Stimulated activated CD4-positive, alpha-beta T cell treated with anti-CD3 and anti-CD28 coated beads, Interleukin-12 subunit alpha, Interleukin-12 subunit beta, amount 100 ng/mL, for 4 hours (primary cell): ENCODE measurements at places on chromosomes 7 and 10.

DNA sequence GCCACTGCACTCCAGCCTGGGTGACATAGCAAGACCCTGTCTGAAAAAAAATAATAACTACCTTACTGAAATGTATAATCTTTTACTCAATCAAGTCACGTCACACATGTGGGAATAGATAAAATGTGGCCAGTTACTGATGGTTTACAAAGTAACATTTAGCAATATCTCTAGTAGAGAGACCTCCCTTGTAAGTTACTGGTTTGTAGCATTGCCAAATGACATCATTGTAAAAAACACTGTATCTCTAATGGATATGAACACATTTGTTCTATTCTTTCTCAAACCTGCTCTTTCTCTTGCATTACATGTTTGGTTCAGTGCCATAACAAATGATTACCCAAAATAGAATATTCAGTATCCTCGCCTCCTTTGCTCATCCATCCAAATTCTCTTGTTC, 18.8 kb downstream of the TET1 start:
- no peak for DNase-seq

- DNase-seq = no peak
Measured at GRCh38 chr7:15723841-15724240, 37.4 kb upstream of the MEOX2 start.

GRCh38 chr10:126465771-126466170, 77.5 kb upstream of the ADAM12 start:
- no peak for DNase-seq

DNA sequence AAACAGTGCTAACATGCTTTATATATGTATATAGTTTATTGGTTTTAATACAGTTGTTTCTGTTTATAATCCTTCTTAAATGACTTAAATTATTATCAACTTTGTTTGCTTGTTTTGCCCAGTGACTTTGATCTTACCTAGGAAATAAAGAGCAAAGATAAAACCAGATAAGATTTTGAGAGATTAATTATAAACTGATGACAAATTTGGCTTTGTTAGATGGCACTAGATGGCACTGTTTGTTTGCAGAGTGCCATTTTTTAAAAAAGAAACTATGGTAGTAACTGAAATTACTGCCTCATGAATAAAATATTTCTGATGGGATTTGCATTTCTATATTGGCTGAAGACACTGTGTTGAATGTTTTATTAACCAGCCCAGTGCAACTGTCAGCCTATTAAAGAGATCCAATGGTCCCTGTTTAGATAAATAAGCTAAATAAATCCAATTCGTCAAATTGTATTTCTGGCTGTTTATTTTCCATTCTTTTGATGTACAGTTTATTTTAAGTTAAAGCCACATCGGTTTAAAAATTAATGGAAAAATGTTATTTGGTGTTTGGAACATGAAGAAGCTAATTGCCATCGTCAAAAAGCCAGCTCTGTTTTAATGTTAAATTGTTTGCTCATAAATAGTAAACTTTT, 28.7 kb downstream of the VTI1A start:
- no peak for DNase-seq

GRCh38 chr7:142856565-142857245, 1.8 kb downstream of the EPHB6 start:
- DNase-seq = no peak

DNA sequence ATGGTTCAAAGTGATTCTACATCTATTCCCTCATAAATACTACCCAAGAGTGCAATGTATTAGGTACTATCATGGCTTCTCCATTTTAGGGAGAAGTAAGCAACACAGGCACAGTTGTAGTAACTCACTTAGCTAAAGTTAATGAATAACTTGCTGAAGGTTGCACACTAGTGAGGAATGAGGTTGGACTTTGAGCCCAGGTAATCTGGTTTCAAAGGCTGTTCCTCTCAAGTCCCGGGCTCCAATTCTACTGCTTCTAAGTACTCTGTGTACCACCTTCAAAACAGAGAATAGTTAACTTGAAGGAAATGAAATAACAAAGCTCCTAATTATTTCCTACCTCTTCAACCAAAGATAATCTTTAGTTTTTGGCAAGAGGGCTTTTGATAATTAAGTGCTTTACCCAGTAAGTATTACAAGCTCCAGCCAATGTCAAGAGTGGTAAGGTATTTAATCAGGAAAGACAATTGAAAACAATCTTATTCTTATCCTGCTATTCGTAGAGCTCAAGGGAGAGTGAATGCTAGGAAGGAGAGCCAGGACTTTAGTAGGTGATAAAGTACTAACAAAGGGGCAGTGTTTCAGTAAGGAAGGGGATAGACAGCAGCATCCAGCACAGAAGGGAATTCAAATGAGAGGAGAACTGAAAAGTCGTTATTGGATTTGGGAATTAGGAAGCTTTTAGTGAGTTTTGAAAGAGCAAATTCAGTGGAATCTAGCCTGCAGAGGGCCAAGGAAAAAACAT, 158.2 kb upstream of the PTPRZ1 start:
- DNase-seq = no peak

GRCh38 chr7:18421297-18422002, 74.1 kb upstream of the HDAC9 start:
- no peak for DNase-seq
